ENCODE measurements at places on chromosomes 6 and 20.

- peak; percentile 47 for DNase-seq
Observed at GRCh38 chr6:111423960-111424846, 58.8 kb downstream of the REV3L start.

DNA sequence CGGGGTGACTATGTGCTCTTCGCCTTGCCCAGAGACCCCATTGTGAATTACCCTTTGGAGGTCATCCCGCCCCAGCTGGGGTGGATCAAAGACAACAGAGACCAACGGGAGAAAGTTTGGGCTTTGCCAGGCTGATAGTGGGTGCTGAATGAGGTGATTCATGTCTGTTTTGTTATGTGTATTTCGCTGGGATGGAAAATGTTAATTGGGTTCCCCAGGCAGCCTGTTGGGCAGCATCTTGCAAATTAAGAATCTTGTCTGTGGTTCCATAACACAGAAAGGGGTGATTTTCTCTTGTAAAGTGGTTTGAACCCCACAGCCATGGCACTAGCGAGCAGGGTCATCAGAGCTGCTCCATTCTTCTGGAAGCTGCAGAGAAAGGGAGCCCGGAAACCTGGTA is 63.1 kb upstream of the UNC93A start:
- no peak for DNase-seq

GRCh38 chr6:20800229-20800628 is 266.0 kb downstream of the CDKAL1 start:
- no peak for DNase-seq

DNA sequence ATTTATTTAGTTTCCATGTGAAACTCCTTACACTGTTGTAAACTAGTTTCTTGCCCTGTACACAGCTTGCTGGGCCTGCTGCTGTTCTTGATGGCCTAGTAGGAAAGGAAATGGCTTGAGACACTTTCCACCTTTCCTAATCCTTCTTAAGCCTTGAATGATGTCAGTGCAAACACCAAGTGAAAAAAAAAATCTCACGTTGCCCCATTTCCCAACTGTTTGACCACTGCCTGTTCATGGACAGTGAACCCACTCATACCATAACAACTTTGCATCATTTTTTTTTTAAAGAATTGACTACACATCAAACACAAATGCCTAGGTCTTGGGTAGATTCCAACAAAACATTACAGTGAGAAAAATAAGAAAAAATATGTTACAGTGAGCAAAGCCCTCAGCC is 653.6 kb upstream of the FLRT3 start:
- DNase-seq: no peak

All from ELF-1 (cell line).